ENCODE measurements at places on chromosomes 5 and 9.

- DNase-seq = no peak
These were observed 11.9 kb downstream of the UNC5A start for GRCh38 chr5:176822041-176822792.

GRCh38 chr9:88528080-88528790, 6.7 kb upstream of the NXNL2 start:
- no peak for DNase-seq

- DNase-seq = no peak
These were observed 12.2 kb upstream of the ADGRD2 start for GRCh38 chr9:124438091-124438490.

DNA sequence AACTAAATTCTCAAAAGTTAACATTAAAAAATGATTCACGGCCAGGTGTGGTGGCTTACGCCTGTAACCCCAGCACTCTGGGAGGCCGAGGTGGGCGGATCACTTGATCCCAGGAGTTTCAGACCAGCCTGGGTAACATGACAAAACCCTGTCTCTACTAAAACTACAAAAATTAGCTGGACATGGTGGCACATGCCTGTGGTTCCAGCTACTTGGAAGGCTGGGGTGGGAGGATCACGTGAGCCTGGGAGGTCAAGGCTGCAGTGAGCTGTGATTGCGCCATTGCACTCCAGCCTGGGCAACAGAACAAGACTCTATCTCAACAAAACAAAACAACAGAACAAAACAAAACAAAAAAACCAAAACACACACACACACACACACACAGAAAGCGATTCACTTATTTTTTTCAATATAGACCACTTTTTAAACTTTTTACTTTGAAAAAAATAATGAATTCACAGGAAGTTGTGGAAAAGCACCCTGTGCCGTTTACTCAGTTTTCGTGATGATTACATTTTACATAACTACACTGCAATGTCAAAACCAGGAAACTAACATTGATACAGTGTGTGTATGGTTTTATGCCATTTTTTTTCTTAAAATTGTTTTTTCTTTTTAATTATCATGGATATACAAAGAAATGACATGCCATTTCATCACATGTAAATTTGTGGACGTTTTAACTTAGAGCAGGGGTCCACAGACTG, 73.7 kb downstream of the TENT4A start:
- DNase-seq = peak; percentile 6

DNA sequence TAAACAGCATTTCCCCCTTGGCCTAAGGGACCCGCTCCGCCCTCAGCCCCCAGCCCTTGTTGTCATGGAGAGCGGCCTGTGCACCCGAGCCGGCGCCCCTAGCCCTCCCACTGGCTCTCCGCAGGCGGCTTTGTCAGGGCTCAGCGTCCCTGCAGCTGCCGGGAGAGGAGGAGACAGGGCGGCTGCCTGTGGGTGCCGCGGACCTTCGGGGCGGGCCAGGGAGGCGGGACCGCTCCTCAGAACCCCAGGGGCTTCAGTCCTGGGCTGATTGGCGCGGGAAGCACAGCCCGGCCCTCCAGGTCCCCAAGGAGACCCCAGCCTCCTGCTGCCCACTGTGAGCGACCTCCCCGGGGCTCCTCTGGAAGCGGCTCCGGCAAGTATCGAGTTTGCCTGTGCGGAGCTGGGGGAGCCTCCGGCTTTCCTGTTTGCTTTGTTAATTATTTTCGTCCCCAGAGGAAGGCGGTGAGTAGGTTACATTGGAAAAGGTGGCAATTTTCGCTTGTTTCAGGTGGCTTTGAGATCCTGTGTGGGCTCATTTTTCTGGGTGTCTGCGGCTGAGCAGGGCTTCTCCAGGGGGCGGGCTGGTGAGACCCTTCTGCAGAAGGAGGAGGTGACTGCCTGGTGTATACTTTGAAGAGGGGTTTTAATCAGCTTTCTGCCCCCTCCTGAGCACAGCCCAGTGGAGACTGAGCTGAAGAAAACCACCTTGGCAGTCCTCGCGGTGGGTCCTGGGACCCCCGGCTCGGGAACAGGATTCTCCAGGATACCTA, at the start of gene FGD3:
FGD3 (plus strand) TSS at position 256 of the 770 bp plus-strand sequence. CDS start 28,734 bp downstream, outside the sequence.
- no peak for DNase-seq

DNA sequence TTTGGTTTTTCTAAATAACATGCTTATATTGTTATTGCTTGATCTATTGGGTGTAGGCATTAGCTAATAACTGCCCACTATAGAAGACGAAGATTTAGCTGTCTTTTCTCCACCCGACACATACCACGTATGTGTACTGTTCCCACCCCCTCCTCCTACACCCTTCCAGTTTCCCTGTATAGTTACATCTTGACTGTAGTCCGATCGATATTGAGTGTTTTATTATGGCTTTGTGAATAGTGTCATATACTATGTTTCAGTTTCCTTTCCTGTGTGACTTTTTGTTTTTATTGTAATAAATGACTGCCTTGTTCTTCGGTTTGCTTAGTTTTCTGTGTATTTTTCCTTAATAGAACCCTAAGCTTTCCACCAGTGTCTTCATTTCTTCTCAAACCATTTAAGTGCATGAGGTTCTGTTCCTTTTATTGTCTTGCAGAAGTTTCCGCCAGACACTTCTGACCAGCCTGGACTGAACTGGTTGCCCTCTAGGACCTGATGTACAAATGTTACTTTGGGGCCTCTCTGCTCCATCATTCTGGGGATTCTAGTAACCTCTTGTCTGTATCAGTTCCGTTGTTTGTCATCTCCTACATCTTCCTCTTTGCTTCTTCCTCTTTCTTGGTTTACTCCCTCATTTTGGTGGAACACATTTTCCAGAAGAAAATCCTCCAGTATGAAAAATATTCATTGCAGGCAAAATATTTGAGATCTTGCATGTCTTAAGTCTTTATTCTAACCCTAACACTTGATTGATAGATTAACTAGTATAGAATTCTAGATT, 61.8 kb downstream of the PRKACG start:
- no peak for DNase-seq

DNA sequence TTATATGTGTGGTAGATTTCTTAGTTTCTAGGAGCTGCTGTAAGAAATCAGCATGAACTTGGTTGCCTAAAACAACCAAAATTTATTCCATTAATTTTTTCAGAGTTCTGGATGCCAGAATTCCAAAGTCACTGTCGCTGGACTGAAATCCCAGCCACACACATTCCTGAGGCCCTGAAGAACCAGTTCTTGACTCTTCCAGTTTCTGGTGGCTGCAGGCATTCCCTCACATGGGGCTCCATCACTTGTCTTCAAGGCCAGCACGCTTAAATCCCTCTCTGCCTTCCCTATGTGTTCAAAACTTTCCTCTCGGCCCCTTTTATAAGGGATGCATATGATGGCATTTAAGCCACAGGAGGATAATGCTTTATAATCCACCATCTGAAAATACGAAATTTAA, 1237.5 kb upstream of the CDH9 start:
- no peak for DNase-seq

GRCh38 chr9:96015876-96016686, 140.6 kb downstream of the ERCC6L2 start:
- DNase-seq = no peak

- DNase-seq = no peak
These were observed 24.0 kb downstream of the ABL1 start for GRCh38 chr9:130858739-130859705.

- no peak for DNase-seq
These were observed 125.7 kb upstream of the RAPGEF1 start for GRCh38 chr9:131865446-131866195.

- DNase-seq = no peak
These were observed 72.5 kb downstream of the EPB41L4A start for GRCh38 chr5:112346411-112347044.

GRCh38 chr5:173123416-173123815, 20.9 kb upstream of the BNIP1 start:
- peak; percentile 35 for DNase-seq

GRCh38 chr5:6737043-6737941, 24.1 kb downstream of the TENT4A start:
- DNase-seq = no peak

- DNase-seq = no peak
These were observed 85.9 kb upstream of the FAM120A start for GRCh38 chr9:93365427-93366118.

GRCh38 chr5:54361691-54362411, 51.5 kb upstream of the ARL15 start:
- DNase-seq = no peak

- DNase-seq = no peak
These were observed 4.7 kb downstream of the SEMA4D start for GRCh38 chr9:89493181-89493580.

- DNase-seq = no peak
These were observed 20.3 kb downstream of the ZDHHC11B start for GRCh38 chr5:763998-764781.

DNA sequence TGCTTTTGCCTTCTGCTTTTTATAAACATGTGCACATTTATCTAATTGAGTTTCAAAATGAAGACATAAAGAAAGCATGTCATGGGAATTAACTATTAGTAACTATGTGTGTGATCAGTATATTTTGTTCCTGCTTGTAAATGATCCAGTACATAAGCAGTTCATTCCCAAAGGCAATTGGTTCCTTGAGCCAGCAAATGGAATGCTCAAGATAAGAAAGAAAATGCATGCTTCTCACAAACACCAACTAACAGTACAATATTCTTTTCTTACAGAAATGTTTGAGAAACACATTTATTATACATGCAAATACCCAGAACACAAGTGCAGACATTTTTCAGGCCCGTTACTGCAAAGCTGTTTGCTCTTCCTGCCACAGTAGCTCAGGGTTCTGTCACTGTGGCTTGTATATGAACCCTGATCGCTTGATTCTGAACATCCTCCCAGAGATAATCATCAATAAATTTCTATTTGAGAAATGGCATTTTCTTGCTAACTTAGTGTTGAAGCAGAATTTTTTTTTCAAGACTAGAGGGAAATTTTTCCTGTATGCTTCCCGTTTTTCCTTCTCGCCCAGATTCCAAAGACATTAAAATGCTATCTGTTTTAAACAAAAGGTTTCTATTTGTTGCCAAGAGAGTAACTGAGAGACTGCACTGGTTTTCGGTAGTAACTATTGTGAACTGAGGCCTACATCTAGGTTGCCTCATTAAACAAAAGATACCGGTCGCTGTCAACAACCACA, 1.9 kb downstream of the GNAQ start:
- peak; percentile 33 for DNase-seq

- peak; percentile 36 for DNase-seq
These were observed 124.2 kb upstream of the TNPO1 start for GRCh38 chr5:72692231-72692637.

- DNase-seq = no peak
These were observed 16.9 kb downstream of the LMX1B start for GRCh38 chr9:126630458-126631237.

- no peak for DNase-seq
These were observed 295.5 kb downstream of the ZSWIM6 start for GRCh38 chr5:61627531-61627930.

- no peak for DNase-seq
These were observed 73.0 kb downstream of the SLC12A2 start for GRCh38 chr5:128156521-128156920.

GRCh38 chr9:127096208-127096607, 26.2 kb downstream of the ANGPTL2 start:
- DNase-seq = no peak

DNA sequence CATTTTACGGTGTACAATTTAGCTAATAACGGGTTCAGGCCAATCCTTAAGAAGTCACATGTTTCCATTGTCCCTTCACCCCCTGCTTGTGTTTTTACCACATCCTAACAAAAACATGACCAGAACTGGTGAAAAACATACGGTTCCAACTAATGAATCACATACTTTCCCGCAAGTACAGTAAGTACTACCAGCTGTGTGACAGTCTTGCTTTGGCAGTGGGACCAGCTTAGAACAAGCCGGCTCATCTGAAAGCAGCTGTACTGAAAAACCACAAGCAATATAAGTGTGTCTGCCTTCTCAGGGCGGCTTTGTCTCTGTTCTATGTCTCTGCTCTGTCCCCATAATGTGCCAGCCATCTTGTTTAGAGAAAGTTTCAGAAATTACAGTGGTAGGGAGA, 242.5 kb downstream of the BNC2 start:
- DNase-seq = peak; percentile 96

- DNase-seq = peak; percentile 98
These were observed 20.4 kb upstream of the PRUNE2 start for GRCh38 chr9:76926324-76926741.

DNA sequence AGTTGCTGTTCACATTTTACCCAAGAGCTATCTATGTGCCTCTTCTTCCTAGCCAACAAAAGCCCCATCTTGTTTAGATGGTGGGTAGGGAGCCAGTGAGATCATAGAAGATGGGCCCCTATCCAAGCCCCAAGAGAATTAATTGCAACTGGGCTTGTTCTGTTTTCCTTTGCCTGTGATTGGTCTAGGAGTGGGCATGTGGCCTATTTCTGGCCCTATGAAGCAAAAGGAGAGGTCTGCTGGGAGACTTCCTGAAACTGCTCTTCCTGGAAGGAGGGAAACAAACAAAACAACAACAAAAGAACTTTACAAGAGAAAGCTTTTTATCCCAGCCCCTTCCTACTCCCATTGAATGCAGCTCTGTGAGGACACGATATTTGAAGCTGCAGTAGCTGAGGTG, 32.5 kb upstream of the ALDOB start:
- no peak for DNase-seq

DNA sequence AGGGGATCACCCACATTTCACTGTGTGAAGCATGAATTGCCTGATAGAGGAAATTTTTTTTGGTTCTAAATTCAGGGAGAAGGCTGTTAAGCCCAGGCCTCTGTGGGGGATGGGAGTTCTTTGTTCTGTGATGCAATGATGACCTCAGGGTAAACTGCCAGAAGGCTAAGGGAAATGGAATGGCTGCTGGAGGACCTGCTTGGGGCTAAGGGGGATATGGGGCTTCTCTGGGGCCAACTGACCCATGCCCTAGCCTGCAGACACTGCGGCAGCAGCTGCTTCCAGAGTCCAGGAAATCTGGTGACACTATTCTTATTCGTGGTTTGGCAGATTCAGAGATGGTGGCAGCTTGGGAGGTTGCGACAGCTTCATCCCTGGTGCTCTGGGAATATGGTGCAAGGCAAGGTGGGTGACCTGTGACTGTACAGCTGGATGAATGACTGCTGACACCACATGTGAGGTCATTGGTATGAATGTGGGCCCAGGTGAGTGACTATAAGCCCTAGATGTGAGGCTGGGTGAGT, 30.3 kb downstream of the VCP start:
- DNase-seq = peak; percentile 51

DNA sequence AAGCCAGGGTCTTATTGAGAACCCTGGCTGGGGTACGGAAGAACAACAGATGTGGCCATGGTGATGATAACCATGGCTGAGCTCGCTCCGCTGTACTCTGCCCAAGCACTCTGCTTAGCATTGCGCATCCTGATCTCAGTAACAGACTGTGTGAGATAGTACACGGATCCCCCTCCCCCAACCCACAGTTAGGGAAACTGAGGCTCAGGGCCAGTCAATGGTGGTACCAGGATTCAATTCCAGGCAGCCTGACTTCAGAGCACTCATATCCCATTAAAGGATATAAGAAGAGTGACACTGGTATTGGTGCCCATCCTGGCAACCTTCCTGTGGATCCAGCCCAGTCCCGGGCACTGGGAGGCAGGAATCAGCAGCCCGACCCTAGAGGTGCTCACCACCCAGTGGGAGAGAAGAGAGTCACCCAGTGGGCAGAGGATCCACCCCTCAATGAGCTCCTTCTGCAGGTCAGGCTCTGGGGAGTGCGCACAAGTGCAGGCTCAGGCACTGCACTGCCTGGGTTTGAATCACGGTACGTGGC, 26.5 kb upstream of the KIF12 start:
- DNase-seq = no peak

- peak; percentile 91 for DNase-seq
These were observed 1.7 kb downstream of the SMIM3 start for GRCh38 chr5:150780187-150780692.

All from HCEC 1CT (cell line).